ENCODE measurements at places on chromosomes 5 and 9.

DNA sequence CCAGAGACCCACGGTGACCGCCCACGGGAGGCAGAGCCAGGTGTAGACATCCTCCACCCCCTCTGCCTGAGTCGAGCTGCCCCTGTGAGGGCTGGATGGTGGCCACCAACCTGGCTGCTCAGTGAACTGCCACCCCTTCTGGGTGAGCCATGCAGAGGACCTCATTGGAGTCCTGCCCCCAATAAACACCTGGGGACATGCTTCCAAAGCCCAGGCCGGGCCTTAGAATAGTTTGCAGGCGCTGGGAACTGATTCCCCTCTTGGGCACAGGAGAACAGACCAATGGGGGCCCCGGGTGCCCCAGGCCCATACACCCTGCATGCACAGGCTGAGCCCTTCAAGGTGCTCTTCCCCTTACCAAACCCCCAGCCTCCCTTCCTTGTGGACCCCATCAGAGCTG lies 38.1 kb upstream of the GFPT2 start:
- DNase-seq, result no peak

DNA sequence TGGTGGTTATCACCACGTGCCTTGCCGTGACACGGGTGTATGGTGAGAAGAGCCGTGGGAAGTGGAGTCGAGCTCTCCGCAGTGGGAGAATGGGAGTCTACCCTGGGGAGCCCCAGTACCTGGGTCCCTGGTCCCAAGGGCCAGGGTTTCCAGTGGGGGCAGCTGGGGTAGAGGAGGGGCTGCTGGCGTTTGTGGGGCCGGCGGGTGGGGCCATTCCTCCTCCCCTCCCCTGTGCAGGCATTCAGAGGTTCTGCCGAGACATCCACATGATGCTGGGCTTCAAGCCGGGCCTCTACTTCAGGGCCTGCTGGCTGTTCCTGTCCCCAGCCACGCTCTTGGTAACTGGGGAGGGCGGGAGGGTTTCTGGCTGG lies 14.7 kb downstream of the SLC6A7 start:
- no peak for DNase-seq

- no peak for DNase-seq
Observed at GRCh38 chr5:54705994-54706653, 188.6 kb downstream of the SNX18 start.

- no peak for DNase-seq
Observed at GRCh38 chr9:2568689-2569088, 52.9 kb upstream of the VLDLR start.

GRCh38 chr5:96235008-96235910 lies 197.8 kb downstream of the PCSK1 start:
- DNase-seq, result no peak

GRCh38 chr5:71810023-71810422 lies 90.9 kb downstream of the CARTPT start:
- DNase-seq, result no peak

GRCh38 chr5:168773226-168773625 lies 194.1 kb upstream of the PANK3 start:
- DNase-seq, result no peak

DNA sequence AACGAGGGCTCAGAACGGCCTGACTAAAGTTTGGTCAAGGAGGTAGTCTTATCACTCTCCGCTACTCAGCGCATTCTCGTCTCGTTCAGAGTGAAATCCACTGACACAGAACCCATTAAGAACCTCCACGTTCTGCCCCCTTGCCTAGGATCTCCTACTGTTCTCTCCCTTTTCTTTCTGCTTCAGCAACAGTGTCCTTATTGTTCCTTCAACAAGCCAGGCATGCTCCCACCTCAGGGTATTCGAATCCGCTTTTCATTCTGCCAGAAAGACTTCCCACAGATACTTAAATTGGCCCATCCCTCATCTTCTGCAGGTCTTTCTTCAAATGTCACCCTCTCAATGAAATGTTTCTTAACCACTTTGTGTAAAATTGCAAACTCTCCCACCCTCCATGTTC lies 4.3 kb upstream of the ZNF354C start:
- no peak for DNase-seq

- no peak for DNase-seq
Observed at GRCh38 chr5:144072518-144072927, 97.9 kb downstream of the YIPF5 start.

DNA sequence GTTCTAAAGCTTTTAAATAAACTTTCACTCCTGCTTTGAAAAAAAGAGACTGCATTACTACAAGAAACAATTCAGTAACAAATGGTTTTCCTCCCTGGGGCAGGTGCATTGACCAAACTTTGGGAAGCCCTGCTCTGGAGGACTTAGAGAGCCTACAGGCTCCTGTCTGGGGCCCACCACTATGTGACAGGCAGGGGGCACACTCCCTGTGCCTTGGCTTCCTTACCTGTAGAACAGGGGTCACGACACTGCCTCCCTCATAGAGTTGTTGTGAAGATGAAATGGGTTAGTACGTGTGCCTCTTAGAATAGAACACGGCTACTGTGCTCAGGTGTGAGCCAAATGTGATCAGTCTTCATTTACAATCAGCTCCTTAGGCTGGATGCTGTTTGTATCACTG lies 130.1 kb downstream of the GPBP1 start:
- no peak for DNase-seq

- no peak for DNase-seq
Observed at GRCh38 chr5:128765448-128766061, 199.7 kb upstream of the SLC27A6 start.

GRCh38 chr5:167064198-167064776 lies 1227.2 kb upstream of the WWC1 start:
- no peak for DNase-seq

DNA sequence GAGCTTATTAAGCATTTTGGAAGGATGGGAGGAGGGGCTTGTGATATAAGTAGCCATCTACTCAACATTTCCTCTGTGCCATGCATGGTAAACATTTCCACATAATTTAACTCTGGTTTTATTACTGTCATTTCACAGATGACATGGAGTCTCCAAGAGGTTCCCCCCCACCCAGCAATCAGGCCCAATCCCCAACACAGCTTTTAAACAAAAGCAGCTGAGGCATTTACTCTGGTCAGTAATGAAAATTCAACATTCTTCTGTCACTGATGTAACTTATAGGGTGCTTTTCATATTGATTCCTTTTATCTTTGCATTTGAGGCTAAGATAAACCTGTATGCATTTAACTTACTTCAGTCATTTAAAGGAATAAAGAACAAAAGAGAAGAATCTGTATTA lies 128.1 kb downstream of the COL23A1 start:
- no peak for DNase-seq

Measured in NCI-H460 (cell line).